CD4-positive, alpha-beta T cell treated with Interferon alpha-2 for 1 hour (primary cell): ENCODE measurements at places on chromosomes 16 and 17.

DNA sequence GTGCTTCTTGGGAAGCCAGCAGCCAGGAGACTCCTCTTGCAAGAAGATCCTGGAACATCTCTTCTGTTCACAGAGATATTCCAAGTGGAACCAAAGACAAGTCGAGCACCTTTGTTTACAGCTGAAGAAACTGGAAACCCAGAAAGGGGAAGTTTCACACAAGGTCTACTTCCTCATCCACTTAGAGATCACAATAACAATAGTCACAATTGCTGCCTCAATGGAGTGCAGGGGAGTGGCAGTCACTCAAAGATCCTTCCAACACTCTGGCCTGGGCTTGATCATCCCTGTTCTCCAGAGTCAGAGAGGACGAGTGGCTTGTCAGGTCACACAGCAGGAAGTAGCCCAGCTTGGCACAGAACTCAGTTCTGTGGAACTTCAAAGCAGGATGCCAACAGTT lies 46.9 kb upstream of the SIAH1 start:
- DNase-seq = peak; percentile 12

DNA sequence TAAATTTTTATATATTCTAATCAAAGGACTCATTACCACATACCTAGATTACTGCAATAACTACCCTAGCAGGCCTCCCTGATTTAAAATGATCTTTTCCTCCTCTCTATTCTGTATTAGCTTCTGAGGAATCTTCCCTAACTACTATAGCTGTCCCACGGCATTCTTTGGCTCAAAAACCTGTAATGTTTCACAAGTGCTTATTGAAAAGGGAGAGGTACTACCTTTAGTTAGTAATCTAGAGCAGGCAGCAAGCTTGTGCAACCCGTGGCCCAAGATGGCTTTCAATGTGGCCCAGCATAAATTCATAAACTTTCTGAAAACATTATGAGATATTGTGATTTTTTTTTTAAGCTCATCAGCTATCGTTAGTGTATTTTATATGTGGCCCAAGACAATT lies 71.0 kb upstream of the CORO6 start:
- DNase-seq = no peak

- no peak for DNase-seq
Measured at GRCh38 chr17:82217530-82218204, 5.0 kb upstream of the CCDC57 start.

DNA sequence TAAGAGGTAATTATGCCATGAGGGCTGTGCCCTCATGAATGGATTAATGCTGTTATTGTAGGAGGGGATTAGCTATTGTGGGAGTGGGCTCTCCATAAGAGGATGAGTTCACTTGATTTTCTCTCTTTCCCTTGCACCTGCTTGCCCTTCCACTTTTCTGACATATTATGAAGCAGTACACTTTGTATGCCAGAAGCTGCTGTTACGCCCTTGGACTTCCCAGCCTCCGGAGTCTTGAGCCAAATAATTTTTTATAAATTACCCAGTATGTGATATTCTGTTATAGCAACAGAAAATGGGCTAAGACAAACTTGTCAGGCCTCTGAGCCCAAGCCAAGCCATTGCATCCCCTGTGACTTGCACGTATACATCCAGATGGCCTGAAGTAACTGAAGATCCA lies 38.4 kb downstream of the PSMD12 start:
- DNase-seq = no peak

- DNase-seq = no peak
Measured at GRCh38 chr17:41892021-41892376, 26.8 kb downstream of the ACLY start.

GRCh38 chr17:13346081-13346533 lies 255.6 kb downstream of the HS3ST3A1 start:
- DNase-seq = no peak

- no peak for DNase-seq
Measured at GRCh38 chr16:74291577-74292208, 4.9 kb upstream of the PSMD7 start.

- no peak for DNase-seq
Measured at GRCh38 chr16:52318302-52319009, 228.5 kb downstream of the TOX3 start.

DNA sequence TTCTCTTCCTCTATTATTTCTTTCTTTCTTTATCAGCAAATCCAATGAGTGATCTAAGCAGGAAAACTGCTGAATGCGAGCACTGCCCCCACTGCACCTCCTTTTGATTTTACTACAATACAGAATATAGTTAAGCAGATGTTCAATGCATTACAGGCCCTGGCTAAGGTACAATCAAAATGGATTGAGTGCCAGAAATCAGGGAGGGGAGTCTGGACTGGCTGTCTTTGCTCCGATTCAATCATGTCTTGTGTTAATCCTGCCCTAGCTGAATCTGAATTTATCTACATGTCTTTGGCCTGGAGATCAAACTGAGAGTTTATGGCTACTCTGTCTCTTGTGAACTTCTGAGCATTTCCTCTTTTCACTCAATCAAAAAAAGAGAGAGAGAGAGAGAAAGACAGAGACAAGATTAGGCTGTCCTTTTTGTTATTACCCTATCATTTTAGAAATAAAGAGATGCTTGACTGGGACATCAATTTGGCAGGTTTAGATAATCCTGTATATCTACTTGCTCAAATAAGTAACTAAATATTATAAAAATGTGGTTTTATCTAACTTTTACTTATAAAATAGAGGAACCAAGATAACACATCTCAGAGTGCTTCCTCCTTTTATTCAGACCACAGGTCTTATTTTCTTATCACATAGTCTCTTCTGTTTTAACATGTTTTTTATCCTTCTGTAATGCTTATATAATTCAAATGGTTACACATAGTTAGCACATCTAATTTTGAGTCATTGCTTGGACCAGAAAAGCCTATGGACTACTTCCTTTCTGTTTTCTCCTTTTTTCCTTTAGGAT lies 656.2 kb downstream of the KCNJ2 start:
- DNase-seq = no peak

- DNase-seq = no peak
Measured at GRCh38 chr17:14432079-14432478, 131.2 kb downstream of the HS3ST3B1 start.
